NCI-H1105 treated with DMSO at 0.1 percent for 48 hours (cell line): ENCODE measurements at places on chromosomes 3 and 15.

DNA sequence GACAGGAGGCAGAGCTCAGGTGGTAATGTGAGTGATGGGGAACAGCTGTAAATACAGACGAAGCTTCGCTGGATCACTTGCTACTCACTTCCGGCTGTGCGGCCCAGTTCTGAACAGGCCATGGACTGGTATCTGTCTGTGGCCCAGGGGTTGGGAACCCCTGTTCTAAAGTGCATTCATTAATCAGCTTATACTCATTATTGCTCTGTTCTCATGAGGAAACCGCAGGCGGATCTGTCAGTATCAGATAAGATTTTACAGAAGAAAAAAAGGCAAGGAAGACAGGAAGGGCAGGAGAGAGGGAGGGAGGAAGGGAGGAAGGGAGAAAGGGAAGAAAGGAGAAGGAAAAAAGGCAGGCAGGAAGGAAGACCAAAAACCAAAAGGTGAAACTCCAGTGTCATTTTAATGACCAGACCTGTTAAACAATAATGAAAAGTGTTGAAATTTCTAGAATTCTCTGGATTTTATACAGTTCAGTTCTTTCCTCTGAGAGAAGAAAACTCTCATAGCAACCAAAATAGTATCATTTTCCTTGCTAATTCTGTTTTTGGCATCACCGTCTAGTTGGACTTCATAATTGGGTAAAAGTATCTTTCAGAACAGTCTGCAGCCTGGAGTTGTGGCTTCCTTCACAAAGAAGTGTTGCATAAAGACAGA lies 128.0 kb upstream of the PROK2 start:
- no peak for DNase-seq

DNA sequence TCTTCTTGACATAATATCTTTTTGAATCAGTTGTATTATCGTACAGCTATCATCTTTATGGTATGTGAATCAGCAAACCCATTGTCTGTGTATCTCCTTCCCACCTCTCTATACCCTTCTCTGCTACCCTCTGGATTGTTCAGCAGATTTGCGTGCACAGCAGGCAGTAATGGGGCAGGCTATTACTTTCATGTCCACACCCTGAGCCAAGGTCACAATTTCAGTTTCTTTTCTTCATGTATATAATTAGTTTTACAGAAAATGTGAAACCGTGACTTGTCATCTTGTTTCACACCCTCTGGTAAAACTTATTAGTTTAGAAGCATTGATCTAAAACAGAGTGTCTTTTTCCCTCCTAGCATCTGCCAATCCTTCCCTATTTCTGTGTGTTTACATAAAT lies 770.4 kb upstream of the SEMA6D start:
- DNase-seq: no peak

DNA sequence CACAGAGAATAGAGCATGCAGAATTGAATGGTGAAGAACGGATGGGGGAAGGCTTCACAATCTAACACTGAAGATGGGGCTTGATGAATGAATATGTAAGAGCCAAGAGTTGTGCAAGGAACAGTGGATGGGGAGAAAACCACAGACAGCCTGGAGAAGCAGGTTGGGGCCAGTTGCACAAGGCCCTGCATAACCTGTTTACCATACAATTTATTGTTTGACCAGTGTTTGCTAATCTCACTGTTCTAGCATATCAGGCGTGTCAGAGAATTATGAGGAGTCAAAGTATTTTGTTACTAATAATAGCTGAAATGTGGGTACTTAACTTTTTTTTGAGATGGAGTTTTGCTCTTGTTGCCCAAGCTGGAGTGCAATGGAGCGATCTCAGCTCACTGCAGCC lies 36.4 kb downstream of the LINS1 start:
- no peak for DNase-seq

- no peak for DNase-seq
Measured at GRCh38 chr3:38834110-38834509, 18.1 kb upstream of the SCN10A start.

DNA sequence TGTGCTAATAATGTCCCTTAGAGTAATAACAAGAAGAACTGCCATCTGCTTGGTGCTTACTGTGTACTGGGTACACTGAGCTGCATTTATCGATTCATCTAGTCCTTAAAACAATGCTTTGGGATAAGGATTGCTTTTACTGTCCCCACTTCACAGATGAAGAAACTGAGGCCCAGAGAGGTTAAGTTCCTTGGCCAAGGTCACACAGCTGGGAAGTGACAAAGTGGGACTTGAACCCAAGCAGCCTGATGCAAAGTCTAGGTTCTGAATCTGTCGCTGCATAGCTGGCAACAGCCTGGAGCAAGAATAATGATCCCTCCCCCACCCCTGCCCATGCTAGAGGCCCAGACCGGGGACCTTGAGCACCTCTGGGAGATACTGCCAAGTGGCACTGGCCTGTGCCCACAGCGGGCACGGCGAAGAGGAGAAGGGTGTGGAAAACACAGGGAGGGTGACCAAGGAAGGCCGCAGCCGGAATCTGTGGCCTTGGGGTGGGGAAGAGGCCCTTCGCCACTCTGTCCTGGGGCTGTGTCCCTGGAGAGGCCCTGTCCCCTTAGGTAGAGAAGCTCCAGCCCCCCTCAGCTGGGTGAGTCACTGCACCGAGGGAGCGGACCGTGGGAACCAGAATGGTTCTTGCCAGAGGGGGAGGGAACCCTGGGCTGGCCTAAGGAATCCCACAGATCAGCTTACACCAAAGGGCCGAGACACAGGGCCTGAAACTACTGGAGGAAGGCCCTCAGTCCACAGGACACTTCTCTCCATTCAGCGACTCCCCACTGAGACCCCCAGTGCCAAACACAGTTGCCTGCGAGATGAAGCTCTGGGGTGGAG lies 3.5 kb downstream of the PLXND1 start:
- DNase-seq: no peak

DNA sequence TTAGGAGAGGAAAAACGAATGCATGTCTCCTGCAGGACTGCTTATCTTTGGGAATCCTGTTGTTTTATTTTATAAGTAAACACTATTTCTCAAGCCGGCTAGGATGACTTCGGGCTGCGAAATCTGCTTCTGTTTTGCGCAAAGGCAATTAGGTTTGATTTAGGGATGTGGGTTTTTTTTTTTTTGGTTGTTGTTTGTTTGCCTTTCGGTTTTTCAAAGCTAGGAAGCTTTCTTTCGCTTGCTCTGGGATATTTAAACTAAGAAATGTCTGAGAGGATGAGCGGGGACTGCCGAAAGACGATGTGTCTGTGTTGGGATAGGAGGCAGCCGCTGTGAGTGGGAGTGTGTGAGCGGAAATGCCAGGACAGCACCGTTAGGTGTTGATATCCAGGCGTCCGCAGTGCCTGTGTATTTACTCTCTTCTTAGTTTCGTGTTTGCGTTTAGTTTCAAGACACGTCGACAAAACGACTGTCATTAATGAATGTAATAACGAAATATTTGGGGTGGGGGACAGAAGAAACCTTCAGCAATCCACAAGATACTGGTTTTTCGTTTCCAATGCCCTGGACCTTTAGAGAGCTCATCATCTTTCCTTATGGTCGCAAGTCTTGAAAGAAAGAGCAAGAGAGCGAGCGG lies 604 bp downstream of the ISL2 start:
- no peak for DNase-seq

DNA sequence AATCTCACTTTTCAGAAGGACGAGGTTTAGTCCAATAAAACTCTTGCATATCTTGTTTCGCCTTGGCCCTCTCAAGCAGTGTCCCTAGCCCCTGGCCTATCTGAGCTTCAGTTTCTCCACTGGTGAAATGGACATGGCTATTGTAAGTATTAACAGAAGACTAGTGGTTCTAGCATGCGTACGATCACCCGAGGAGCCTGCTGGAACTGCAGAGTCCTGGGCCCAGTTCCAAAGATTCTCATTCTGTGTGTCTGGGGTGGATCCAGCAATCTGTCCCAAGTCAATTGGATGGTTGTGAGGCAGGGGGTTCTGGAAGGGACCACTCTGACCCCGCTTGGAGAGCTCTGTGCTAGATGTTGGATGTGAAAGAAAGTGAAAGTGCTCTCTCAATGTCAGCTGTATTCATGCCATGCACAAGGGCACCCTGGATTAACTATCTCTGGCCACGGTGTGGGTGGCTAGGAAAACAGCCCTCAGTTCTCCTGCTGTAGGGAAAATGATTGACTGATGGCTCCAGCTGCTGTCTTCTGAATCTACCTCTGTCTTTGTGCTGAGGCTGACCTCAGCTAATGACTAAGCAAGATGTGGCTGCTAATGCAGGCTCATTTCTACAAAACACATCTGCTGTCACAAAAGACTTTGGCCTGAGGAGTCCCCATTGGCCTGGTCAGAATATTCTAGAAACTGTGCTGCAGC lies 1.9 kb upstream of the PLA1A start:
- DNase-seq: no peak

DNA sequence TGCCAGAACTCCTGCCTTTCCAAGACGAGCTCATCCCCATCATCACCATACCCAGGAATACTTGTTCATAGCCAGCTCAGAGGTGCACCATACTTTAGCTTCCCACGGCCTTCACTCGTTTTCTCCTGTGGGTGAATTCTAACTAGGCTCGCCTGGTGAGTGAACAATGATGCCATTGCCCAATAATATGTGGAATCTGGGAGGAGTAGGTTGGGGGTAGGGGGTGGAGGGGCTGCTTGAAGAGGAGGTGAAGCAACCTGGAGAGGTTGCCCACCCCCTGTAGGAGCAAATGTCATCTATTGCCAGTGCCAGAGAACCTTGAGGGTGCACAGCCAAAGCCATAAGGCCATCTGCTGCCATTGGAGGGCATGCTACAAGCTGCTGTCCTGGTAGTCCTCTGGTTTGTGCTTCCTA lies 592 bp upstream of the ZNF445 start:
- no peak for DNase-seq
